ENCODE measurements at places on chromosomes 13 and 19.
A peak's percentile ranks its signal among the peaks of the same experiment; 100 is the strongest.

DNA sequence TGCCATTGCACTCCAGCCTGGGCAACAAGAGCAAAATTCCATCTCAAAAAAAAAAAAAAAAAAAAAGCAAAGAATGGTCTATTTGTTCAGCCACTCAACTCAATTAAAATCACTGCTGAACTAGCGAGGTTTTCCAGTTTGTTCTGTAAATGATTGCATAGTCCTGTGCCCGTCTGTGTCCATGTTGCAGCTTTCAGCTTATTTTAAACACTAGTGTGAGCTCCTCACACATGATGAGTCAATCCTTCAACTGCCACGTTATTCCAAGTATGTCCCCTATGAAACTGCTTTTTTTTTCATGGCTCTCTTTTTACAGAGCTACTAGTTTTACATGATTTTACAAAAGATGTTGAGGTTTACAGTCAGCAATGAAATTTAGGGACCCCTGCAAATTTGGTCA, 12.2 kb downstream of the SUGP2 start:
- DNase-seq = peak; percentile 29

GRCh38 chr13:106140476-106140875, 395.0 kb downstream of the EFNB2 start:
- DNase-seq = no peak

- no peak for DNase-seq
Measured at GRCh38 chr19:56819166-56819565, 21.4 kb downstream of the PEG3 start.

GRCh38 chr13:23822252-23822824, 66.9 kb downstream of the MIPEP start:
- no peak for DNase-seq

- no peak for DNase-seq
Measured at GRCh38 chr13:41613984-41614661, 156.8 kb downstream of the RGCC start.

GRCh38 chr13:41065078-41065477, 3.8 kb downstream of the WBP4 start:
- no peak for DNase-seq

DNA sequence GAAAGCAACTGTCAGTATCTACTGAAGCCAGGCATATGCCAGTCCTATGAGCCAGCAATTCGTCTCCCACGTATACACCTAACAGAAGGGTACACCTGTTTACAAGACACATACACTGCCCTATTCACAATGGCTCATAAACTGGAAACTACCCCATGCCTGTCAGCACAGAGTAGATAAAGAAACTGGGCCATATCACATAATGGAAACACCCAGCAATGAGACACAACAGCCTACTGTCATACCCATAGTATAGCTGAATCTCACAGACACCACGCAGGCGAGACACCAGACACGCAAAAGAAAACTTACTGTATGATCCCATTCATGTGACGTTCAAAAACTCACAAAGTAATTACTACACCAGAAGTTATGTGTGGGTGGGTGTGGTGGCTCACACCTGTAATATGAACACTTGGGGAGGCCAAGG, 15.7 kb downstream of the NOSIP start:
- no peak for DNase-seq

GRCh38 chr13:78383071-78383484, 220.3 kb downstream of the POU4F1 start:
- no peak for DNase-seq

- DNase-seq = no peak
Measured at GRCh38 chr13:102000764-102001163, 401.1 kb downstream of the FGF14 start.

DNA sequence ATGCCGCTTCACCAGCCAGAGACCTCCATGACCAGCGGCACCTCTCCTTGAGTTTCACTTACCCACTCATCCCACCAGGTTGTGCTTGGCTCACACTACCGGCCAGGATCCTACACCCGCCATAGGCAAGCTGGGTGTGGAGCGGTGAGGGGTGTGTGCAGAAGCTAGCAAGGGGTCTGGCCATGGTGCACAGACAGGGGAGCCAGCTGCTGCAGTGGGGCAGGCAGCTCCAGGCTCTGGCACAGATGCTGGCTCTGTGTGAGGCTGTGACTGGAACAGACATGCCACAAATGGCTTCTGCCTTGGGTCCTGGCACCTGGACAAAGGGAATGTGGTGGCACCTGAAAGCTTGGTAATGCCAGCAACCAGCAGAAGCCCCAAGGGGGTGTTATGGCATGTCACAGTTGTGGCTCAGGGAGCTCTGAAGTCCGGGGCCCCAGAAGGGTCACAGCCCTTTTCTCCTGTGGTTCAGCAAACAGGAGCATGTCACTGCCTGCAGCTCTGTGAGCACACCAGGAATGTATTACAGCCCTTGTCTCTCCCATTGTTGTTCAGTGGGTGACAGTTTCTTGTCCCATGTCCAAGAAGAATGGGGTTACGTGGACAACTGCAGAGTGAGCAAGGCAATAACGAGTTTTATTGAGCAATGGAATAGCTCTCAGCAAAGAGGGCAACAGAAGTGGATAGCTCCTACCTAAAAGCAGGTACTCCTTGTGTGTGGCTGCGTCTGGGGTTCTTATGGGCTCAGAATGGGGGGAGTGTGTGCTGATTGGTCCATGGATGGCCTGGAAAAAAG, 2791.0 kb upstream of the PCDH20 start:
- DNase-seq = no peak

- peak; percentile 53 for DNase-seq
Measured at GRCh38 chr19:2053601-2054389, 2.8 kb upstream of the MKNK2 start.

DNA sequence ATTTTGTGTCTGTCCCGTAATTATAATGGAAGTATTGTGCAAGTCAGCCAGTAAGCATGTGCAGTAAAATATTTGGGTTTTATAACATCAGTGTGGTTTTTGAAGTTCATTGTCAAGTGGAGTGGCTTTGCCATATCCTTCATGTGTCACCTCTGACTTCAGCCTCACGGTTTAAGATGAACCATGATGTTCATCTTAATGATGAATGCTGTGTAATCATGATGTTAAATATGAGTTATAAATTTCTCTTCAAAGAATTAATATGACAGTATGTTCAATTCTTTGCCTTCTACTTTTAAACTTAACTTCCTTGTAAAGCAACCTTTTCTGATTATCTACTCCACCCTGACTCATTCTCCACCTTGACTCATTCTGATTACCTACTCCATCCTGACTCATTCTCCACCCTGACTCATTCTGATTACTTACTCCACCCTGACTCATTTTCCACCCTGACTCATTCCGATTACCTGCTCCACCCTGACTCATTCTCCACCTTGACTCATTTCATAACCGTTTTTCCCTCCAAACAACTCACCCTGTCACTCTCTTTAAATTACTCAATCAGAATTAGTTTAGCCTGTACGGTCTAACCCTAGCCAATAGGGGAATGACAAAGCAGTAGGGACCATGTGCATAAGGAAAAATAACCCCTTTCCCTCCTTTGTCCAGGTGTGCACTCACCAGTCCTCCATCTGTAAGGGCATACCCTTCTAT, 50.3 kb upstream of the ANKRD10 start:
- no peak for DNase-seq

DNA sequence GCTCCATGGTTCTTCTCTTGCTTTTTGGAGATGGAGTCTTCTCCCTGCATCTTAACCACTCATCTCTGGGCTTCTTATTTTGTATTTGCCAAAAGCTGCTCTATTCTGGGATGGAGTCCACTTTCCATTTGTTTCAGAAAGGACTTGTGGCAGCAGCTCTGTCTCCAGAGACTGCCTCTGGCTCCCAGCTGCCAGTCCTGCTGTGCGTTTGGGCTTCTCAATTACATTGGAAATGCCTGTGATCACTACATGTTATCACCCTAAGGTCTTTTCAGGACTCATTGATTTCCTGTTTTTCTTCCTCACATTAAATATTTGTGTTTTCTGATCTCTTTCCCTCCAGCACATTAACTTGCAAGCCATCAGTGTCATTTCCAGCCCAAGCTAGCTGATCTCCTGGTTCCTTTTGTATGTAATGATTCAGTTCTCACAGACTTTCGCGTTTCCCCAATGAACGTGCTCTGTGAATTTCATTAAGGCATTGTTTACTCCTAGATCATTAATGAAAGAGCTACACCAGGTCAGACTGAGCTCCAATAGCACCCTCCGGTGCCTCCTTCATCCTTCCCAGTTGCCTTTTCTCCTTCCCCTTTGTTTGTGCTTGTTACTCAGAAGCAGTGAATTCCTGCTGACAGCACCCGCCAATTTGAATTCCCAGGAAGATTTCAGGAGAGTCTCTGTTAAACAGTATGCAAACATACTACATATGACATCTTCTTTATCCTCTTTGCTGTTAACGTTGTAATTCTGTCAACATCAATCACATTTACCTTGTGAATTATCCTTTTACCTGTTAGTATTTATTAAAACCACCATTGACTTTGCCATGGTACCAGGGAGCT, 3.0 kb downstream of the CBY2 start:
- no peak for DNase-seq

- no peak for DNase-seq
Measured at GRCh38 chr19:14446336-14447036, 13.4 kb downstream of the PKN1 start.

DNA sequence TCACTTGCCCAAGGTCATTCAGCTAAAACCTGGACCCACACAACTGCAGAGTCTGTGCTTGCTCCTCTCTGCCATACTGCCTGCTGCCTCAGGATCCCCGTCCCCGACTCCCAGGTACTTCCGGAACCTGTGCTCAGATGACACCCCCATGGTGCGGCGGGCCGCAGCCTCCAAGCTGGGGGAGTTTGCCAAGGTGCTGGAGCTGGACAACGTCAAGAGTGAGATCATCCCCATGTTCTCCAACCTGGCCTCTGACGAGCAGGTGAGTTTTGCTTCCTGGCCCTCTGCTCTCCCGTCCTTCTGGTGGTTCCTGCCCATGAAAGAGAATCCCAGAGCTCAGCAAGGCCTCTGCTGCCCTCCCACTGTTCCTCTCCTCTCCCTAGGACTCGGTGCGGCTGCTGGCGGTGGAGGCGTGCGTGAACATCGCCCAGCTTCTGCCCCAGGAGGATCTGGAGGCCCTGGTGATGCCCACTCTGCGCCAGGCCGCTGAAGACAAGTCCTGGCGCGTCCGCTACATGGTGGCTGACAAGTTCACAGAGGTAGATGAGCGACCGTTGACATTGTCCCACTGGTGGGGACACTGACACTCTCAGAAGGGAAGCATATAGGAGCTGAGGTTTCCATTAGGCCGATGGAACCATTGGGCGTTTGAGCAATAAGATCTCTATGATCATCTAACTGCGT, 22.9 kb downstream of the PPP2R1A start:
- no peak for DNase-seq

DNA sequence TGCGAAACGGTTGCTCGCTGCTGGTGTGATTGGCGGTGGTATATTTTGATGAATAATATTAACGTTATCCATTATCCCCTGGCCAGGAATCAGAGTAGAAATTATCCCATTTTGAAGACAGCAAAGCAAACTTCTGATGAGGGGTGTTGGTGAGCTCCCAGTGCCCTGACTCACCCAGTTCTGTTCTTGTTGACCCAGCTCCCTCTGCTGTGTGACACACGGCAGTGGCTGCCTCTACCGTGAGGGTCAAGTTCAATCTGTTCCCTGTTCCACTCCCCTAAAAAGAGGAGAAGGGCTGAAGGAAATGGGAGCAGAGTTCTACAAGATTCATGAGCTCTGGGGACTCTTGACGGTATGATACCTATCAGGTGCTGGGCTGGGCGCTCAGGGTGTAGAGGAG, 2.0 kb downstream of the CAMSAP3 start:
- DNase-seq = no peak

DNA sequence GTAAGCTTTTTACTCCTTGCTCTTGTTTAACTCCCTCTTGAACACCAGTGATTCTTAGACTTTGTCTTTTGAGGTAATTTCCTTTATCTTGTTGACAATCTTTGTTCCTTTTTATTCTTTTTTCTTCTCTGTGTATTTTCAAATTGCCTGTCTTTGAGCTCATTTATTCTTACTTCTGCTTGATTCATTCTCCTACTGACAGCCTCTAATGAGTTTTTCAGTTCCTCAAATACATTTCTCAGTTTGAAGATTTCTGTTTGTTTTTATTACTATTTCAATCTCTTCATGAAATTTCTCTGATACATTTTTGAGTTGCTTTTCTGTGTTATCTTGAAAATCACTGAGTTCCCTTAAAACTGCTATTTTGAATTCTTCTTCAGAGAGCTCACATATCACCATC, 154.1 kb downstream of the ATP8A2 start:
- no peak for DNase-seq

DNA sequence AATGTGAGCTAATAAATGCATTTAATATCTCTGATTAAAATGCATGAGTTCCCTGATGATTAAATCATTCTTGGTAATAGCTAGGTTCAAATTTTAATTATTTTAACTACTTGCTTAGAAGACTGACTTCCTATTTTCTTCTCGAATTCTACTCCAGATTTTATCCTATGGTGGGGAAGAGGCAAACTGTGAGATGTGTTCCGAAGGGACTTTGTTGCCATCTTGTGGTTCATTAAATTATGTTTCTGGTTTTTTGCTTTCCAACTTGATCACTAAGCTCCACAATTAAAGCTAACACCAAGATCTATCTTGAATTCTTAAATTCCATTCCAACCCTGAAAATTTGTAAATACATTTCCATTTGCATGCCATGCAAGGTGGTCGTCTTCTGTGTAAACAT, 538.4 kb upstream of the PCDH20 start:
- DNase-seq = no peak

GRCh38 chr13:81184556-81185265, 843.8 kb upstream of the SPRY2 start:
- DNase-seq = no peak

DNA sequence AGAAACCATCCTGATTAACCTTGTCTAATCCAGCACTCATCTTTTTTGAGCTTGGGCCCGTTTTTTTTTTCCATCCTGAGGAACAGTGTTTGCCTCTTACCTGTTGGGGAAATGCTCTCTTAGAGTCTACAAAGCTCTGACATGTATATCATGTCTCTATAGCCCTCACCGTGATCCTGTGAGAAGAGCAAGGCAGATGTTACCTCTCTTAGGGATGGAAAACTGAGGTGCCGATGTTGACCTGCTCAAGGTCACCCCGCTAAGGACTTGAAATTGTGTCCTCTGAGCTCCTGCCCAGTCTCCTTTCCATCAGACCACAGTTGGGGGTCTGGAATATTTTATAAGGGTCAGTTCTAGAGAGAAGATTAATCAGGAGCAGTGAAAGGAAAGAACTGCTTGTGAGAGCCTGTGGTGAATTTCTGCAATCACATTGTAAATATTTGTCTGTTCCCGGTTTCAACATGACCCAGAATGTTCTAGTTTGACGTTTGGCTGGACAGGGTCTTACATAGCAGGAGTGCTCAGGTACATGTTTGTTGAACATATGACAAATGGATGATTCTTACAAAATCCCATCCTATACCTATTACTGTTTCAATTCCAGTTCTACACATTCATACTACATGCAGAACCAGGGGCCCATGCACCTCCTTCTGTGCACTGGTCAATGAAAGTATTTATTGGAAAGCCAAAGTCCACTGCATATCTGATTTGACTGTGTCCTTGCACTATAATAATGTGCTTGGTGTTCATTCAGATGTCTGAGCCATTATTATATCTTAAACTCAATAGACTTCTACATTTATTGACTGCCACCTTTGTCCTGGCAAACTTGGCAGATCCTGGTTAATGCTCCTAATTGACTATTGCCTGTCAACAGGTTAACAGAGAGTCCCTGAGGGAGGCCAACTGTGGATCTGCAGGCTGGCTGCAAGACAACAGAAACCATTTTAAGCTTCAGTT, 12.1 kb downstream of the SLC25A15 start:
- DNase-seq = peak; percentile 29
